ENCODE measurements at places on chromosomes 1 and 21.

GRCh38 chr21:39657091-39657689 lies 44.5 kb downstream of the B3GALT5 start:
- DNase-seq = no peak

DNA sequence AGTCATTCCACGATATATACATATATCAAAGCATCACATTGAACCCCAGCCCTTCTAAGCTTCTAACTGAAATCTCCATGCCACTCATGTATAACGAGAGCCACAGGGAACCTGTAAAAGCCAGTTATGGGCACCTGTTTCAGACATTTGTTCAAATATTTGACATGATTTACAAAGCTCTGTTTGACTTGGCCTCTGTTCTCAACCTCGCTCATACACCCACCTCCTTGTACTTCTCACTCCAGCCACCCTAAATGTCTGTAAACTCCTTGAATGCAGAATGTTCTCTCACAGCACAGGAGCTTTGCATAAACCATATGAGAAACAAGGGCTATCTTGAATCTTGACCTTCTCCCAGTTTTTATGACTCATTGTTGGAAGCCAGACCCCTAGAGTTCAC lies 36.9 kb upstream of the CD2 start:
- no peak for DNase-seq

- no peak for DNase-seq
These were observed 102.5 kb upstream of the PTGFR start for GRCh38 chr1:78388275-78388674.

GRCh38 chr1:10794724-10795275 lies 1.6 kb downstream of the CASZ1 start:
- peak; percentile 33 for DNase-seq

DNA sequence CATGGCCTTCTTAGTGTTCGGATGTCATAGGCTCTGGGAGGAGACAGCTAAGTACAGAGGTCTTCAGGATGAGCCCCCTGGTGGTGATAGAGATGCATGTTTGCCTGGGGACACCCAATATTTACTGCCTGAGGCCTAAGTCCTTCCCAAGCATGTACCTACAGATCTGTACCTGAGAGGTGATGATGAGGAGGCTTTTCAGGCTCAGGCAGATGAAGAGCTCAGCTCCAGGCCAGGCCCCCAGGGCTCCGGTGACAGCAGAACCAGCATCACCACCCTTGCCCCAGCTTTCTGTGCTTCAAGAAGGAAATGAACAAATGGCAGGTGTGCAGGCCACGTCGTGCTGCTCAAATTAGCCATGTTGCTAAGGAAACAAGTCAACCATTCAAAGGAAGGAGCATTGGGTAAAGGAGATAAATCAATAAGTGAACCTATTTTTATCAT lies 21.1 kb downstream of the CACNA1E start:
- peak; percentile 38 for DNase-seq

- no peak for DNase-seq
These were observed 15.3 kb upstream of the MYOM3 start for GRCh38 chr1:24127134-24127800.

GRCh38 chr1:144101397-144102045 lies 129.7 kb upstream of the FAM72C start:
- no peak for DNase-seq

GRCh38 chr21:34983680-34984086 lies 65.4 kb downstream of the RUNX1 start:
- peak; percentile 63 for DNase-seq

DNA sequence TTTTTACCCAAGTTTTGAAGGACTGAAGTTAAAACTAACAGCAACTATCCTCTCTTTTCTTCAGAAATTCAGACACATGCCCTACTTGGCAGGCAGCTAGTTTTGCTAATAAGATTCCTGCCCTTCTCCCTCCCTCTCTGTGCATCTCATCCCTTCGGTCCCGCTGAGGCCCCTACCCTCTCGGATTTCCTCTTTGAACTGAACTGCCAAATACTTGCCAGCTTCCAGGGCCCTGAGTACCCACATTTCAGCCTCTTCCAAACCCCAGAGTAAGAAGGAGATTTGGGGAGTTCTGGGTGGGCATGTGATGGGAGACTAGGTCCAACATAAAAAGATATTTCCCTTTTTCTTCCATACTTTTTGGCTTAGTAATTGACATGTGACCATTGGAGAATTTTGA lies 116.5 kb upstream of the JUN start:
- DNase-seq = no peak

DNA sequence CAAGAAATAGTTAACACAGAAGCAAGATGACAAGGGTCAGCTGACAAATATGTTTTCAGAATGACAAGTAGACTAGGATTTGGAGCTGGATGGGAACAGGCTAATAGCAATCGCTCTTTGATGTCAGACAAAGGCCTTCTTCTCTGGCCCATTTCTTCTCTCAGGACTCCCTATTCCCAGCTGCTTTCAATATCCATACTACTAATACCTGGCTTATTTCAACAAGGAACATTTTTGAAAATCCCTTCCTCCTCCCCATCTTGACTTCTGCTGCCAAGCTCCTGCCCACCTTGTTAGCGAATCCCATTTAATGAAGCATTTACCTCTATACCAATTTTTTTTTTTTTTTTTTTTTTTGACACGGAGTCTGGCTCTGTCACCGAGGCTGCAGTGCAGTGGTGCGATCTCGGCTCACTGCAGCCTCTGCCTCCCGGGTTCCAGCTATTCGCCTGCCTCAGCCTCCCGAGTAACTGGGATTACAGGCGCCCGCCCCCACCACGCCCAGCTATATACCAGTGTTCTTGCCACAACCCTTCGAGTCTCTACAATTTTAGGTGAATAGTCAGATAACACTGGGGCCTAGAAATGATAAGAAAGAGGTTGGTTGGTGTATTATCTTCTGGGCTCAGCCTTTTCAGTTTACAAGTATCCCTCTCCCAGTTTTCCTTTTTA lies 68.4 kb downstream of the MACF1 start:
- no peak for DNase-seq

DNA sequence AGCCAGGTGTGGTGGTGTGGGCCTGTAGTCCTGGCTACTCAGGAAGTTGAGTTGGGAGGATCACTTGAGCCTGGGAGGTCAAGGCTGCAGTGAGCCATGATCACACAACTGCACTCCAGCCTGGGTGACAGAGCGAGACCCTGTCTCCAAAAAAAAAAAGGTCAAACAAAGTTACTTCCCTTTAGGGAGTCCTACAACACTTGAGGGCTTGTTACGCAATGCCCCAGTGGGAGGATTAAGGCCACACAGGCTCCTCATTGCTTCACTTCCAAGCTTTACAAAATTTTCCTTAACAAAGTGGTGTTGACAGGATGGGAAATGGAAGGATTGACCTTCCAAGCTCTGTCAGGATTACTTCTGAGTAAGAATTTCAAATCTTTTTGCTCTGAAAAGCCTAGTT lies 6.2 kb upstream of the EXTL1 start:
- DNase-seq = peak; percentile 82

- no peak for DNase-seq
These were observed 18.9 kb downstream of the VANGL2 start for GRCh38 chr1:160419150-160419837.

DNA sequence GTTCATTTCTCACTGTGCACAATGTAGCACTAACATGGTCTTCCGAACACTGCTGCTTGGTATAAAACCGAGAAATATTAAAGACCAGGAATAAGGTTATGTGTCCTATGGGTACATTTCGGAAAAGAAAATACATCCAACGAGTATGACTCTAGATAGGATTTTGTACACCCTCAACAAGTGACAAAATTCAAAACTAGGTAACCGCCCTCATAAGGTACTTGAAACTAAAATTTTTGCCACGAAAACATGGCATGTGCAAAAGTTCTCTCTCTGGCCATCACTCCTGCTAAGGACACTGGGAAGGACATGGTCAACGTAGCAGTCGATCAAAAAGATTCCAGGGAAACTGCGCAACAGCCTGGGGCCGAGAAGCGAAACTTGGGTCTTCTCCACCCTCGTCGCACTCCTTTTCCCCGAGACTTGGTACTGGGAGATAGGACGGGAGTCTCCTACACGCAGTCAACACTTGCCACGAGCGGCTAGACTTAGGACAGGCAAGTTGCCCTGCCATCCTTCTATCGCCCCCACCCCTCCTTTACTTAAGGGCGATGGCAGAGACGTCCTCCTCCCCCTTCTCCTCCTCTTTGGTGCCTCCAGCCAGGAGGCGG lies 338 bp upstream of the TOR1AIP1 start:
- no peak for DNase-seq

DNA sequence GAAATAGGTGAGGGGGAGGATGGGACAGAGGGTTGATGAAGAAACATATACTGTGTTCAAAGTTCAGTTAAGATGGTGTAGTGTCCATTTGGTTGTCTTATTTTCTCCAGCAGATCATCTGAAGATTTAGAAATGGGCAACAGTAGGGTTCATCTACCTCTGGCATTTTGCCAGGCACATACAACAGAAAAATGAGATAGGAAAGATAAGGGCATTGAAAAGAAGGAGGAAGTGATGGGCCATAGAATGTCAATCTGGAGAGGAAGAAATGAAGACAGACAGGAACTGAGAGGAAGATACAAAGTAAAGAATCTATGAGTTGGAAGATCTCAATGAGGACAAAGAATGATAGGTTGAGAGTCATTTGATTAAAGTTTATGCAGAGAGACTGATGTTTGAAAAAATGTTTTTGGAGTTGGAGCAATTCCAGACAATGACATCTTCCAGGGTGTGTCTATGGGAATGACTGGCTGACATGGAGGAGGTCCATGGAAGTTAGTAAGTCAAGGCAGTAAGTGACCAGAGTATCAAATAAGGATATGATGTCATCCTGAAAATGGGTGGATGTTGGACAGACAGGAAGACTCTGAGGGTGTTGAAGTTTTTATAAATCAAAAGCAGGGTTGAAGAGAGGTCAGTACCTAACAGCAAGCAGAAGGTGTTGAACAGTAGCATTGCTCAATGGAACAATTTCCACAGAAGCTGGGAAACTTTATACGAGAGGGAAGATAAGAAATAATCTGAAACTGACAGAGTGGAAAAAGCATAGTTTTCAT lies 18.7 kb upstream of the CD55 start:
- peak; percentile 47 for DNase-seq

DNA sequence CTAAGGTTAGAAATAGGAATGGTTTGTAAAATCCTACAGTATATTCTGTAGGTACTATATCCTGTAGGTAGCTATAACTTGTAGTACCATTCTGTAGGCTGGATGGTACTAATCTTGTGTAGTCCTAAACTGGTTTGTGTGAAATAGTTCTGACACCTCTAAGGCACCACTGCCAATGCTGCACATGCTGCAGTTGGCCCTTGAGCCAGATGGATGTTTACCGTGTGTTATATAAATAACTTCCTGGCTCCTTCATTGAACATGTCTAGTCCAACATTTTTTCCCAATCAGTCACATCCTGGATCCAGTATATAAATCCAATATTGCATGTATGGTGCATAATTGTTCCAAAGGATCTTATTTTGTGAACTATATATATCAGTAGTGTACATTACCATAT lies 89.5 kb upstream of the GNG4 start:
- DNase-seq = no peak

- DNase-seq = no peak
These were observed 86.8 kb downstream of the TEX35 start for GRCh38 chr1:178599745-178600144.

GRCh38 chr1:110726755-110727154 lies 52.0 kb upstream of the KCNA3 start:
- DNase-seq = peak; percentile 26

DNA sequence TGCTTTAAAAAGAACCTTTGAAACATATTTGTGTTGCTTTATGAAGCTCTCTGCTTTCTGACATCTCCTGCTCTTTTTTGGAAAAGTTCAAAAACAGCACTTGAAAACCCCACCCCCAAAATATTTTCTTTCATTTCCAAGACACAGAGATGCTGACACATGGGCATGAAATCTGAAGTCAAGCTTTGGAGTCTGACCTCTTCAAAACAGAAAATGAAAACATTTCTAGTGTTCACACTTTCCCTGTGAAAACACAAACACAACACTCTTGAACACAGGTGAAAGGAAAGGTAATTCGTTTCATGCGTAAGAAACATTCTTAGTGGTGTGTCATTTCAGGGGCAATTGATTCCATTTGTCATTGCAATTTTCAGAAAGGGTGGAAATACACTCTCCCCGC lies 10.8 kb downstream of the NGF start:
- DNase-seq = no peak

DNA sequence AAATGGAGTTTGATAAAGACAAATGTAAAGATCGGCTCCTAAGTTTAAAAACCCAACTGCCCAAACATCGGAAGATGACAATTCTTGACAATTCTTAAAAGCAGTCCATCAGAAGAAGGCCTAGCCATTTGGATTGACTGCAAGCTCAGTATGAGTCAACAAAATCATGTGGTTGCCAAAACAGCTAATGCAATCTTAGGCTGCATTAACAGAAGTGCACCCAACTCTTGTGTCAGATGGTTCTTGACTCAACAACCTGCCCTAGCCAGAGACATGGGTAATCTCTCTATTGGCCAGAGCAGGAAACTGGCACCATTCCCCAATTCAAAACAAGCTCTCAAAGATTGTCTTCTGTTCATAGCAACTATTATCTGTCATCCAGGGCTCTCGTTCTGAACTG lies 9.9 kb upstream of the NCF2 start:
- DNase-seq = peak; percentile 33

DNA sequence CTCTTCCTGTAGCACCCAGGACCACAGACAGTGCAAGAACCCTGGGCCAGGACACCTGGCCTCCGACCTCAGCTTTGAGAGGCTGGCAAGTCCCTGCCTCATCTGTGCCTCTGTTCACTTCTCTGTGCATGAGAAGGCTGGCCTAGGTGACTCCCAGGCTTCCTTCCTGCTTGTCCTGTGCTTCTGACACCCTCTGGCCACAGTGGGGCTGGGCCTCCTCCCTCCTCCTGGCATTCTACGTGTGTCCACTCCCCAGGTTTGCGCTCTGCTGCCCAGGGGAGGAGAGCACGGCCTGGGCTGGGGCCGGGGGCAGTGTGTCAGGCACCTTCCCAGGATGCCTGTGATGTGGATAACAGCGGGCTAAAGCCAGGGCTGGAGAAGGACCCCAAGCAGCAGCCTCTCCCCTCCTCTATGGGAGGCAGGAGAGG lies 30.3 kb upstream of the PKP1 start:
- no peak for DNase-seq

DNA sequence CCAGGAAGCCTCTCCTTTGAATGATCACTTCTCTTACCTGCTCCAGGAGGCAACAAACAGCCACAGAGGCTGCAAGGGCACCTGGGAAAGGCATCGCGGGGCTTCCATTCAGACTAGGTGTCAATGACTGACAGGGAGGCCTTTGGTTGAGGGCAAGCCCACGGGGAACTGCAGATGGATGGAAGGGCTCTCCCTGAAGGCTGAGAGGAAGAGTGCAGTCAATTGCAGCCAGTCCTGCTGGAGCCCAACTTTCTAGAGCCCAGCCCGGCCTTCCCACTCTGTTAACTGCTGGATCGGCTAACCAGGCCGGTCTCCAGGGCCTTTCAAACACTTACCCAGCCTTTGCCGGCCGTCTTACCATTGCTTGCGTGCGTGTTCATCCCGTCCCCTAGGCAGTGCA lies 89.3 kb downstream of the LACTBL1 start:
- no peak for DNase-seq

Measured in OCI-M1 (cell line).